ENCODE measurements at places on chromosomes 6 and 20. TPM values are rescaled to one million over a fixed set of nuclear protein-coding genes. Genes with fewer than 3 reads are reported as not detected.

GRCh38 chr20:31569163-31570020 lies 35.7 kb upstream of the ID1 start:
- DNase-seq = peak; percentile 64

Gene C6orf58
- not detected for total RNA-seq

Gene BFSP1
- 0.68 TPM for total RNA-seq

DNA sequence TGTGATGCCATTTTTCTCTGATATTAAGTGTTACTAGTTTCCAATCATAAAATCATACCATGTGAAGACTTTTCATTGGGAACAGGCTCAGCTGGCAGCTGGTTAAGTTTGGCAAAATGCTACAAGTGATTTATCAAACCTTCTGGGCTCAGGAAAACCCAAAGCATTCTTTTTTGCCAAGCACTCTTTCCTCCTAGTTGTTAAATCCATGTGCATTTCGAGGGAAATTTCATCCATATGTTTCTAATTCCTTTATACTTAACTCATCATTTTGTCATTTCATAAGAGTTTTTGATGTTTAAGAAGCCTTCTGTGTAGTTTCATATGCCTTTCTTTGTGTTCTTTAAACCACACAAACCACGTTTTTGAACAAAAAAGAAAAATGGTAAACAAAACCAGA lies 217.6 kb upstream of the PDE10A start:
- no peak for DNase-seq

DNA sequence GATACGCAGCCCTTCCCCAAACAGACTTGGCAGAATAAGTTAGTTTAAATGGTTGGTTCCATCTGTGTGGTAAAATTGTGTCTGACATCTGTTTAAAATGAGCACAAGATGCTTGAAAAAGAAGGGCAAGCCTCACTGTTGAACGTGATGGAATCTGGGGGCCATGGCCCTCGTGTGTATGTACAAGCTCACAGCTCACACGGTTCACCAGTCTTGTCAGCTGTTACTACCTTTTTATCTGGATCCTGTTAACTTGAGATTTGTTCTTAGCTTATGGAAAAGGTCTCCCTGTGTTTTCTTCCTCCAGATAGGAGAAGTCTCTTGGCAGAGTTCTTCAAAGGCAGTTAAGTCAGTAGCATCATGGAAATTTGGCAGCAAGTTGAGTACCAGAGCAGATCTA lies 270.6 kb downstream of the KHDC1L start:
- no peak for DNase-seq

Gene ADGRG6
- 3.5 TPM for total RNA-seq

GRCh38 chr6:46906776-46907175 lies 15.0 kb downstream of the ADGRF5 start:
- DNase-seq = no peak

All from heart right ventricle (tissue), 16 donors.